ENCODE measurements at places on chromosomes 4 and X. TPM values are rescaled to one million over a fixed set of nuclear protein-coding genes. Genes with fewer than 3 reads are reported as not detected.

CXCR3 gene
- 0.82 TPM for total RNA-seq

TRPC3 gene
- total RNA-seq, result 0.15 TPM

PAGE5 gene
- total RNA-seq, result not detected

PHEX gene
- 0.29 TPM for total RNA-seq

XAGE5 gene
- not detected for total RNA-seq

SSX4 gene
- total RNA-seq, result not detected

GAGE12H gene
- not detected for total RNA-seq

CXCL11 gene
- not detected for total RNA-seq

XKRX gene
- not detected for total RNA-seq

RPL34 gene
- total RNA-seq, result 795 TPM

DCAF4L1 gene
- 0.15 TPM for total RNA-seq

ETNPPL gene
- total RNA-seq, result 12.6 TPM

DOK7 gene
- 38.2 TPM for total RNA-seq

MTTP gene
- total RNA-seq, result 0.71 TPM

SMS gene
- 49.0 TPM for total RNA-seq

CHIC1 gene
- total RNA-seq, result 10.4 TPM

Measured in left cardiac atrium (tissue), 4 donors.